ENCODE measurements at places on chromosomes 1 and 21.
A peak's percentile ranks its signal among the peaks of the same experiment; 100 is the strongest.

DNA sequence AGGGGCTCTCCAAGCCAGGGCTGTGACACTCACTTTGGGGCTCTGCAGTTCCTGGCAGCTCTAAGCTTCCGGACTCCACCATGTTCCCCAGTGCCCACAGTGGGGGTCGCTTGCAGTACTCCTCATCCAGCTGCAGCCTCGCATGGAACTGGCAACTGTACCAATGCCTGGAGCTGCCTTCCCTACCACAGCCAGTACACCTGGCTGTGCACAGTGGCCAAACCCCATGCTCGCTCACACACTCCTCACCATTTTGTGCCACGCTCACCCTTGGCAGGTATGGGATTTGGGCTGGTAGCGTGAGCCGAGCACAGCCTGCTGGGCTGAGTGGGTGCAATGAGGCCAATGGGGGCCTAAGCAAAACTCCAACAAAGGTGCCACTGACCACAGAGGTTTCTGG lies 1369.9 kb downstream of the KCNT2 start:
- no peak for DNase-seq

GRCh38 chr1:212920246-212920645 lies 30.1 kb upstream of the VASH2 start:
- DNase-seq = no peak

- no peak for DNase-seq
Observed at GRCh38 chr1:244952940-244953339, 88.6 kb upstream of the HNRNPU start.

DNA sequence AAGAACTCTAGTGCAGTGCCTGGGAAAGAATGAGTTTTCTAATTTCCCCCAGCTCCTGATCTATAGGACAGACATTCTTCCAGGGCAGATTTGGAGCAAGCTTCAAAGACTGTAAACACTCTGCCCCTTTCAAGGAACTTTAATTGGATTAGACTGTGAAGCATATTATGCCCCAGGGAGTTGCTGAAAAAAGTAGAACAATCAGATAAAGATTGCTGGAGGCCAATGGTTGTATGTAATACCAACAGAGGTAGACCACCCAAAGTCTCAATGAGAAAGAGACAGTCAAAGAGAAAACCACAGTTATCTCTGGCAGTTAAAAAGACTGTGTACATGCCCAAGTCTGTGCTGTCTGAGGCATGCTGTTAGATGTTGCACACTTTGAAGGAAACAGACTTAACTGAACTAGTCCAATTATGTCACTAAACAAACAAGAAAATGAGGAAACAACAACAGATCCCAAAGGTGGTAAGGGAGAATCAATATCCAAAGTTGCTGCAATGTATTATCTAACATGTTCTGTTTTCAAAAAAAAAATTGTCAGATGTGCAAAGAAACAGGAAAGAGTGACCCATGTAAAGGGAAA lies 24.4 kb downstream of the C4BPA start:
- DNase-seq = no peak

DNA sequence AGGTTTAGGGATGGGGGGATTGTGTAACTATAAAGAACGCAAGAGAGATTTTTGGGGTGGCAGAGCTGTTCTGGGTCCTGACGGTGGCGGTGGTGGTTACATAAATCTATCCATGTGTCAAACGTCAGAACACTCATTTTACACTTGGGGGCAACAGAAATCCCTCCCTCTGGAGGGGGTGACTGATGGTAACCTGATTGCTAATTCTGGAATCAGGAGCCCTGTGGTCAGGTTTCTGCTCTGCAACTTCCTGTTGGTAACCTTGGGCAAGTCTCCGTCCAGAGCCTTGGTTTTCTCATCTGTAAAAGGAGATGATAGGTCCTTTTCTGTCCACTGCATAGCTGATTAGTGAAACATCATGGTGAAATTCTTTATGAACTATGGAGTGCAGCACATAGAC lies 40.9 kb downstream of the ALPL start:
- no peak for DNase-seq

DNA sequence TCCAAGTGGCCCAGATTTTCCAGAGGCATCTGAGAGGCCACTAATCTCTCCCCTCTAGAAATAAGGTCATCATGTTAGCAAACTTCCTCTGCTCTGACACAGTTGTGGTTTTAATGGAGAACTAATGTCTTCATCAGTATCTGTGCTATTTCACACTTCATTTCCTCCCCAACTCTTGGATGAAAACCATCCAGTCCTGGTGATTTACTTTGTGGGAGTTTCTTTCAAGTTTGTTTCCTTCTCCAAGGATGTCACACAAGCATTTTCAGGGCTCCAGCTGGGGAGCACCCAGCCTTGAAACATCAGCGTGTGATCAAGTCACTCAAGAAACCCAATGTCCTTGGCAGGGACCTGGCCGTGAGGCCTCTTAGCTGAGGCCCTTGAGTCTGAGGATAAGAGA lies 38.8 kb downstream of the TBX15 start:
- no peak for DNase-seq

DNA sequence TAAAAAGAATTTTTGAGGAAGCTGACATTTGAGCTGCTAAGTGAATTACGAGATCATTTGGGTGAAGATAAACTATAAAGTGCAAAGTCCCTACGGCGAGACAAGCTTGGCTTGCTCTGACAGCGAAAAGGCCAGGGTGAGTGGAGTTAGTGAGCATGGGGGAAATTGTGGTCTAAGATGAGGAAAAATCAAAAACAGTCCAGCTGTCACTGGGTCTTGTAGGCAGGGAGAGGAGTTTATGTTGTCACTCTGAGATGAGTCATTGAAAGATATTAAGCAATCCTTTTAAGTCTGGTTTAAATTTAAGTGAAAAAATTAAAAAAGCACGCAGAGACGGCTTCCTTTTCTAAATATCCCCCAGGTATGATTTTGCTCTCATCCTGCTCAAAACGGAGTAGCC lies 601.9 kb downstream of the MRPL39 start:
- DNase-seq = no peak

- DNase-seq = no peak
Observed at GRCh38 chr1:7290971-7291970, 479.8 kb upstream of the VAMP3 start.

- no peak for DNase-seq
Observed at GRCh38 chr21:31201548-31201947, 142.5 kb downstream of the TIAM1 start.

- DNase-seq = no peak
Observed at GRCh38 chr1:245805532-245805931, 650.7 kb downstream of the KIF26B start.

GRCh38 chr1:214862421-214862820 lies 220.1 kb upstream of the KCNK2 start:
- no peak for DNase-seq

DNA sequence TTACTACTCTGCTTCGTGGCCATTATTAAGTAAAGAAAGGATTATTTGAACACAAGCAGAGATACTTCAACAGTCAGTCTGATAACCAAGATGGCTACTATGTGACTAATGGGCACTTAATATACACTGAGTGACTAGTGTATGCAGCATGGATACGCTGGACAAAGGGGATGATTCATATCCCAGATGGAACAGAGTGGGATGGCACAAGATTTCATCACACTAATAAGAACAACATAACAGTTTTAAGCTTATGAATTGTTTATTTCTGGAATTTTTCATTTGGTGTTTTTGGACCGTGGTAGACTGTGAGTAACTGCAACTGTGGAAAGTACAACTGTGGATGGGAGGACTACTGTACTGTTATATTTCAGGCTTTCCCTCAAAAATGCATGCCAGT lies 9.4 kb downstream of the ZCCHC17 start:
- no peak for DNase-seq

DNA sequence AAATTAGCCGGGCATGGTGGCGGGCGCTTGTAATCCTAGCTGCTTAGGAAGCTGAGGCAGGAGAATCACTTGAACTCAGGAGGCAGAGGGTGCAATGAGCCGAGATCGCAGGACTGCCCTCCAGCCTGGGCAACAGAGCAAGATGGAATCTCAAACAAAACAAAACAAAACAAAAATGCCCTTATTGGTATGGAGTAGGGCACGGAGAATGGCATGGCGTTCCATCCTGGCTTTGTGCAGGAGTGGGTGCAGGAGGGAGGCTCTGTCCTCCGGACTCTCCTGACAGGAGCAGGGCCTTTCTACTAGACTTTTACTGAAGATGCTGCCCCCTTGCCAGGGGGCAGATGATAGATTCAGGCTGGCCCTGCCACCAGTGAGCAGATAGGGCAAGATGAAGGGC lies 1.0 kb downstream of the TMEM61 start:
- no peak for DNase-seq

DNA sequence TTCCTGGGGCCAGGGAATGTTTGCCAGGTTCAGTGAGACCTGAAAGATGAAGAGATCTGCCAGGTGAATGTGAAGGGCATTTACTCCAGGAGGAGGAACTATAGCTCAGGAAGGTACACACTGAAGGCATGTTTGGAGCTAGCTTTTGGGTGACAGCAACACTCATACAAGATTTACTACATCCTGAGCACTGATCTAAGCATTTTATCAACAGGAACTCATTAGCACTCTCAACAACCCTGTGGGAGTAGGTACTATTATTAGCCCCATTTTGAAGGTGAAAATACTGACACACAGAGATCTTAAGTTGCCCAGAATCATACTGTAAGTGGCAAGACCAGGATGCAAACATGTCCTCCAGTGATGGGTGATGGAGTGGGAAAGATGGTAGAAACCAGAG lies 6.7 kb downstream of the GADD45A start:
- peak; percentile 53 for DNase-seq

GRCh38 chr1:168391851-168392681 lies 111.4 kb downstream of the TBX19 start:
- no peak for DNase-seq

DNA sequence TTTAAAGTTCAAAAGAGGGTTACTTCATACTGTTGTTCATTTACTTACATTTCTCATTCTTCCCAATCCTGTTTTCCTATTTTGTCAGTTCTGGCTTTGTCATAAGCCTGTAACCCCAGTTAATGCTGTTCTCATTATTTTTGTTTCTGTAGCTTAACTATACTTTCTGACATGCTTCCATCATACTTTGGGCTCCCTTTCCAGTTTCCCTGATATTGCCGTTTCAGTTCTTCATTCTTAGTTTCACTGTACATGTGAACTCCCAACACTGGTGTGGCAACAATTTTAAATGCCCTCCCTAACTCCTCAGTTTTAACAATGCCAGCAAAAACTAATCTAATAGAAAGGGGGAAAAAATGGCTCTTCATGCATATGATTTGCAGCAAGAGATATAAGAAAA lies 456.7 kb downstream of the LMO4 start:
- no peak for DNase-seq

Measured in NCI-H2029 treated with DMSO at 0.1 percent for 48 hours (cell line).